ENCODE measurements at places on chromosomes 3 and 15. TPM values are rescaled to one million over a fixed set of nuclear protein-coding genes. Genes with fewer than 3 reads are reported as not detected.

DNA sequence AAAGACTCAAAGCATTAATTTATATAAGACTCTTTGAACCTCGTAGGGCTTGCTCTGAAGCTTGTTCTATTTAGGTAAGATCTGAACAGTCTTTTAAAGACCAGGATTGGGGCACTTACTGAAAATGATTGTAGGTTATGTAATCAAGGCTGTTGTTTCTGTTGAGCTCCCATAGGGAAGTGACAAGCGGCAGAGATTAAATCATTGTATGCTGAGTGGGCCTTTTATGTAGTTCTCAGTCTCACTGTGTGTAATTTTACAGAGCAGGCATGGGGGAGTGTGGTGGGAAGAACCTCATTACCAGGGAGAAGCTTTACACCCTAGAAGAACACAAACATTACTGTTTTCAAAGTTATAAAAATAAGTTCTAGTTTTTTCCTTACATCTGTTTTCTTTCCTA, 160.0 kb upstream of the SNTN start:
- DNase-seq = no peak

DNA sequence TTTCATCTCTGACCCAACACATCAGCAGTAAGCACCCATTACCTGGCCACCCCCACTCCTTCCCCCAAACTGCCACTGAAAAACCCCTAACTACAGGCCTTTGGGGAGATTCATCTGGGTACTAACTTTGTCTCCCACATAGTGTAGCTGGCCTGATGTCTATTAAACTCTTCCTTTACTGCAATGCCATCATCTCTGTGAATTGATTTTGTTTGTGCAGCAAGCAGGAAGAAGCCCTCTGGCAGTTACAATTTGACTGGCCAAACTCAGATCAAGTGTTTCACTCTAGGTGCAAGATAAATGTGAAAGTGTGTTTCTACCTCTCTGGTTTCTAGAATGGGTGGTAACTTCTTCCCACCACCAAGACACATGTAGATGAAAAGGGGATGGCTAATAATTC, 26.7 kb upstream of the OR5K4 start:
- DNase-seq = no peak

ALS2CL gene
- polyA plus RNA-seq = 3.8 TPM

DNA sequence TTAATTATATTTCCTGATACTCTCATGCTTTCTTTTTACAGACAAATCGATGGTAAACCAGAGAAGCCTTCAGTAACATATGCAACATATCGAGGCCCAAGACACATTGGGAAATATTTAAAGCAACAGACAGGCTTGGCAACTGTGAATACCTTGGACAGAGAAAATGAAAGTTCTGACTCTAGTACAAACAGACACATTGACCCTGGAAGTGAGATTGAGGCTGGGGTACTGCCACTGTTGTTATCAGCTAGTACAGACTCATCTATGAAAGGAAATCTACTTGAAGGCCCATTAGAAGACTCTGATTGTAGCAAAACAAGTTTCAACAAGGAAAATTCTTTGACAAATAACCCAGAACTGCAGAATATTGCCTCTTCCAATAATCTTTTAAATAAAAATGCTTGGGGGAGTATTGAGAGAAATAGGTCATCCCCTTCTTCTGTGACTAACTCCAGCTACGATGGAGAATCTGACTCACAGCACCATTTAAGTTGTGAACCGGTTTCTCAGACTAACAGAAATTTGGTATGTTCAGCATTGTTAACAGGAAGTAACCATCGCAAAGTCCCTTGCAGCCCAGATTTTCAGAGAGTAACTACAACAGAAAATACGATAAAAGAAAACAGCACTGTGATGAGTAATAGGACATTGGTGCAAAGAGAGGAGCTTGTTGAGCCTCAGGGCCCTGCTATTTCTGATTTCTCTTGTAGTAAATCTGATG, 50.2 kb downstream of the CRYBG3 start:
- no peak for DNase-seq

SOX2 gene
- 0.13 TPM for polyA plus RNA-seq

GRCh38 chr15:66433726-66434125, 47.0 kb downstream of the MAP2K1 start:
- no peak for DNase-seq

ABHD6 gene
- 5.9 TPM for polyA plus RNA-seq

PRR20G gene
- not detected for polyA plus RNA-seq

NANOGP8 gene
- not detected for polyA plus RNA-seq

Data from aorta (tissue), 5 donors.